ENCODE measurements at places on chromosomes 16 and 17.

DNA sequence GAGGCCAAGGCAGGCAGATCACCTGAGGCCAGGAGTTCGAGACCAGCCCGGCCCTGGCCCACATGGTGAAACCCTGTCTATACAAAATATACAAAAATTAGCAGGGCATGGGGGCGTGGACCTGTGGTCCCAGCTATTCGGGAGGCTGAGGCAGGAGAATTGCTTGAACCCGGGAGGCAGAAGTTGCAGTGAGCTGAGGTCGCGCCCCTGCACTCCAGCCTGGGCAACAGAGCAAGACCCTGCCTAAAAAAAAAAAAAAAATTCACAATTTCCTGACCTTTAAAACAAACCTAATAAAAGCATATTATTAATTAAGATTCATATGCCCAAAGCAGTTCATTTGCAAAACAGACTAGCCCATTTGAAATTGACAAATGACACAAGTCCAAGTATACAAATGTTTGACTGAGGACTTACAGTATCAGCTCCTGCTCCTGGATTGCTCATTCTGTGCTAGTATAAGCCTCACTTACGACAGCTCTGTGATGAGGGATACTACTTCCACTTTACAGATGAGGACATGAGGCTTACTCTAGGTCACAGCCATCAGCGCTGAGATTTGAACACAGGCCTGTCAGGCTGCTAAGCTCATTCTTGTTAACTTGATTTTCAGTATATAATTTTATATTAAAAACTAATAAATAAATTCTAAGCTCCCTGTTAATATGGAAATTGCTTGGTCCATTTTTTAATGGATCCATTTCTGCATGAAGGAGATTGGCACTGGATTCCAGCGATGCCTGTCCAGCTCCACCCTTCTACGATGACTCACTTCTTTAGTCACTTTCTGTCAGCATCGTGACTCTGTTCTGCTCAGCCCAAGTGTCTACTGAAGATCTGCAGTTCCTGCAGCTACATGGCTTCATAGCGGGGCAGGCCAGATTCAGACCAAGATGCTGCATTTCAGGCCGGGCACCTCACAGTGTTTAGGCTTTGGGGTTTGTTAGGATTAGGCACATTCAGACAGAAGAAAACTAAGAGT, 88.2 kb downstream of the WDR59 start:
- DNase-seq, result no peak
- H3K27ac ChIP-seq, result no peak overlapping the region
- peaks cover 2% of the 10 kb centered on the region for H3K27me3 ChIP-seq
- no peak overlapping the region for H3K4me3 ChIP-seq

DNA sequence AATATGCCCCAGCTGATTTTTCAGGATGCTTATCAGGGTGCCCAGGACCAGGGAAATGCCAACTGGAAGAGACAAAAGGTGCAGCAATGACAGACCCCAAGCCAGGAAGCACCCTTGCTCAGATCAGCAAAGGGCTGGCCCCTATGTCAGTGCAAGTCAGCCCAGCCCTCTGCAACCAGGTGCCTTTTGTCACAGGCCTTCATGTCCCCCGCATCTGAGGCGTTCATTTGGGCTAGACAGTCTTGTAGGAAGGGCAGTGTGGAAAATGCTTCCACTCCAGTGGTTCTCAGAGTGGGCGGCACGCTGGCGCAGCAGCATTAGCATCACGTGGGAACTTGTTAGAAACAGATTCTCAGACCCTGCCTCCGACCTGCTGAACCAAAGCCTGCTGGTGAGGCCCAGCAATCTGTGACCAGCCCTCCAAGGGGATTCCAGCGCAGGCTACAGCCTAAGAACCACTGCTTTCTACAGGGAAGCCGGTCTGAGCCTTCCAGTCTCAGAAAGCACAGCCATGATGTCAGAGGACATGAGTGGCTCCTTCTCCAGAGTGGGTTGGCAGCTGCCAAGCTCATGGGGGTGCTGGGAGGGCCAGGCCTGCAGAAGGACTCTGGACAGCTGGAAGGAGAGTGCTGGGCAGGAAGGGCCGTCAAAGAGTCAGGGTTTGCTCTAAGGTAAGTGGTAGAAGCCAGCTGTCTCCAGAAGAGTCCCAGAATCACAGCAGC, 13.1 kb downstream of the SLC47A2 start:
- H3K4me3 ChIP-seq, result peak overlapping the region; percentile 59
- H3K36me3 ChIP-seq, result no peaks in the 10 kb centered on the region
- DNase-seq, result no peak
- peaks cover 20% of the 10 kb centered on the region for H3K4me1 ChIP-seq

DNA sequence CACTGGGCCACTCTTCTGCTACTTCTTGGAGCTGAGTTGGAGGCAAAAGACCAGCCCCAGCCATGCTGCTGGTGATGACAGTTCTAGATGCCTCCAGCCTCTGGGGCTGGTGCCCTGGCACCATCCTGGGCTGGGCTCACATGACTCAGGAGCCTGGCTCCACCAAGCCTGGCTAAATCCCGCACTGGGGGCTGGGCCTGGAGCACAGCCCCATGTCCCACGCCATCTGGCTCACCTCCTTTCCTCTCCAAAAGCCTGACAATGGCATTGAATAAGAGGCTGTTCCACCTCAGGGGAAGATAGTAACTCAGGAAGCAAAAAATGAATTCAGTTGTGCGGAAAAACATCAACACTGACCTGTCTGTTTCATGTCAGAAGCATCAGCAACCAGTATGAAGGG, 45.1 kb upstream of the MTSS2 start:
- H3K4me3 ChIP-seq, result no peak overlapping the region
- no peak overlapping the region for H3K27ac ChIP-seq
- H3K4me1 ChIP-seq, result peaks cover 16% of the 10 kb centered on the region
- peaks cover 2% of the 10 kb centered on the region for H3K27me3 ChIP-seq
- peaks cover 9% of the 10 kb centered on the region for H3K36me3 ChIP-seq

- H3K4me1 ChIP-seq, result no peaks in the 10 kb centered on the region
- no peak overlapping the region for H3K27ac ChIP-seq
- H3K36me3 ChIP-seq, result no peaks in the 10 kb centered on the region
- H3K4me3 ChIP-seq, result no peak overlapping the region
- no peak for DNase-seq
- no peaks in the 10 kb centered on the region for H3K27me3 ChIP-seq
Observed at GRCh38 chr17:6912110-6913051, 80.9 kb upstream of the TEKT1 start.

GRCh38 chr17:37098152-37098551, 149.4 kb downstream of the AATF start:
- peaks cover 23% of the 10 kb centered on the region for H3K4me1 ChIP-seq
- DNase-seq, result no peak
- H3K27ac ChIP-seq, result no peak overlapping the region
- peaks cover 6% of the 10 kb centered on the region for H3K36me3 ChIP-seq

DNA sequence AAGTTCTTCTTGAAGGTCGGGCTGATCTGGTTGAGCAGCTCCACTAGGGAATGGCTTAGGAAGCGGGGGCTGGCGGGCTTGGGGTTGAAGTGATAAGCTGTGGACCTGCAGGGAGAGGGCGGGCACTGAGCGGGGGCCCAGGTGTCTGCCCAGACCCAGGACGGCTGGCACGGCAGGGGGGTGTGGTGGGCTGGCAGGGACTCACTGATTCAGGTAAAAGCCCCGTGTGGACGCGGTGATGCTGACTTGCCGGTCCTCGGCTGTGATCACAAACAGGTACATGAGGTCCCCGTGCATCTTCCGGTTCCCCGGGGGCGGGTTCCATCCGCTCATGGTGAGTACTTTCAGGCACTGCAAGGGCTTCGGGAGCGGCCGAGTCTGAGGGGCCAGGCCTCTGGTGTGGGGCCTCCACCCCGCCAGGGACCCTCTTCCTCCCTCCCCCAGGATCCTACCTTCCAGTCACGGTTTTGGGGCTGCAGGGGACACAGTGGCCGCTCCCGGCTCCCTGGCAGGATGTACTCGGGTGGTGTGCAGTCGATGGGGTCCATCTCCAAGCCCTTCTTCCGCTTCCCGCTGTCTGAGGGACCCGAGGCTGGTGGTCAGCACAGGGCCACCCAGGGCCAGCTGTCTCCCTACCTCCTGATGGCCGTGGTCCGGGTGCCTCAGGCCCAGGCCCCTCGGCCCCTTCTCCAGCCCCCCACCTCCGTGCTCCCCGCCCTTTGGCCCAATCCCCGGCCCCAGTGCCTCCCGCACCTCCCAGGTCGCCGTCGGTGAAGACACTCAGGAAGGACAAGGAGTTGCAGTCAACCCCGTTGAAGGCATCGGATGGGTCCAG, 10.2 kb downstream of the CLUH start:
- peaks cover 4% of the 10 kb centered on the region for H3K4me1 ChIP-seq
- no peaks in the 10 kb centered on the region for H3K36me3 ChIP-seq

DNA sequence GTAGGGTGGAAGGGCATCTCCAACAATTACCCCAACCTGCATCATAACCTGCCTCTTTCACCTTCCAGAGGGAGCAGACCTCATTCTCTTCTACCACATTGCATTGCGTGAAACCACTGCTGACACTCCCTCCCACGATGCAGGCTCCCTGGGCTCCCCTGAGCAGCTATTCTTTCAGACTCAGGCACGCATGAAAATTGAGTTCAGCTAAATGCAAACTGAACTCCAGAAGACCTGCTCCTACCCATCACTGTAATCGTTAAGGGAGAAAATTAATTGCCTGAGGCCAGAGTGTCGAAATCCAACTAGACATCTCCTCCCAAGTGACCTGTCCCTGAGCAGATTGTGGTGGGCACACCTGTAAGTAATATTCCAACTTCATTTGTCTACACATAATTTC, 186.0 kb downstream of the GRIN2A start:
- no peak overlapping the region for H3K27ac ChIP-seq
- H3K36me3 ChIP-seq, result no peaks in the 10 kb centered on the region
- peaks cover 2% of the 10 kb centered on the region for H3K27me3 ChIP-seq
- H3K4me1 ChIP-seq, result peaks cover 4% of the 10 kb centered on the region
- no peak for DNase-seq

DNA sequence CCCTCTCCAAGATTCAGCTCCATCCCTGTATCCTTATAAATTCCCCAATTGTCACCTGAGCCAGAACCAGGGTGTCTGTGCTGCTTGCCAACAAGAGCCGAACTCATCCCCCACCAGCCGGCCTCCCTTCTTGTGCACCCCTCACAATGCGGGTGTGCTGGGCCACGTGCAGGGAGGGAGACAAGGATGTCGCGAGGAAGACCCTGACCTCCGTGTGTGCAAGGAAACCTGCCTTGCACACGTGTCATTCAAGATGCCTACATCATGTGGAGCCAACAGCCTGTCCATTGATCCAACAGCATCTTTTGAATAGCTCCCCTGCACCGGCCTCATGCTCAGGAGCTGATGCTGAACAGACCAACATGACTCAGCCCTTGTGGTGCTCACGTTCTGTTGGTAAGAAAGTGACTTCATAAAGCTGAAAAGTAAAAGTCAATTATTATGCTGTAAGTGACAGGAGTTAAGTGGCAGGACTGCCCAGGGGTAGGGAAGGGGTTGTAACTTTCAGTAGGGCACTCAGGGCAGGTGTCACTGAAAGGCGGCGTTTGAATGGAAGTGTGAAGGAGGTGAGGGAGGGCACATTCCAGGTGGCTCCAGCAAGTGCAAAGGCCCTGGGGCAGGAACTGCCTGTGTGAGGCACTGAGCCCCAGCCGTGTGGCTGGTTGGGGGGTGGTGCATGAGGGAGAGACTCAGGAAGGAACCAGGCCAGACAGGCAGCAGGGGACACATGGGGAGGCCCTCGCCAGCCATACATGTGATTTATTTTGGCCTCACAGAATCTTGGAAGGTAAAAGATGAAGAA, 302.2 kb downstream of the FOXL1 start:
- peaks cover 5% of the 10 kb centered on the region for H3K36me3 ChIP-seq
- H3K4me3 ChIP-seq, result no peak overlapping the region
- H3K27ac ChIP-seq, result no peak overlapping the region
- peaks cover 9% of the 10 kb centered on the region for H3K27me3 ChIP-seq
- H3K4me1 ChIP-seq, result peaks cover 6% of the 10 kb centered on the region

DNA sequence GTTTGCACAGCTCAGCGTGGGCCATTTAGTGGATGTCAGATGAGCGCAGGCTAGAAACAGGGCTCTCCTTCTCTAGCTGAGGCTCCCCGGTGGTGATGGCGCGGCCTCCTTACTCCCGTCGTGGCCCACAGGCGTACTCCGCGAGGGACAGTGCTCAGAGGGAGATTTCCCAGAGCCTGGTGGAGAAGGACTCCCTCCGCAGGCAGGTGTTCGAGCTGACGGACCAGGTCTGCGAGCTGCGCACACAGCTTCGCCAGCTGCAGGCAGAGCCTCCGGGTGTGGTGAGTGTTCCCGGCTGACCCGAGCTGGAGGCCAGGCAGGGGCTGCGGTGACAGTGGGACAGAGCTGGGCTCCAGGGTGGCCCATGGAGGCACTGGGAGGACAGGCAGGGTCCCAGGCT, 21.4 kb downstream of the CARD14 start:
- no peak overlapping the region for H3K27ac ChIP-seq
- H3K27me3 ChIP-seq, result peaks cover 3% of the 10 kb centered on the region
- H3K4me3 ChIP-seq, result no peak overlapping the region
- H3K36me3 ChIP-seq, result no peaks in the 10 kb centered on the region

GRCh38 chr17:81431545-81432482, 36.6 kb downstream of the BAHCC1 start:
- H3K27ac ChIP-seq, result peak overlapping the region; percentile 70
- no peaks in the 10 kb centered on the region for H3K27me3 ChIP-seq
- DNase-seq, result no peak
- peaks cover 2% of the 10 kb centered on the region for H3K4me1 ChIP-seq

DNA sequence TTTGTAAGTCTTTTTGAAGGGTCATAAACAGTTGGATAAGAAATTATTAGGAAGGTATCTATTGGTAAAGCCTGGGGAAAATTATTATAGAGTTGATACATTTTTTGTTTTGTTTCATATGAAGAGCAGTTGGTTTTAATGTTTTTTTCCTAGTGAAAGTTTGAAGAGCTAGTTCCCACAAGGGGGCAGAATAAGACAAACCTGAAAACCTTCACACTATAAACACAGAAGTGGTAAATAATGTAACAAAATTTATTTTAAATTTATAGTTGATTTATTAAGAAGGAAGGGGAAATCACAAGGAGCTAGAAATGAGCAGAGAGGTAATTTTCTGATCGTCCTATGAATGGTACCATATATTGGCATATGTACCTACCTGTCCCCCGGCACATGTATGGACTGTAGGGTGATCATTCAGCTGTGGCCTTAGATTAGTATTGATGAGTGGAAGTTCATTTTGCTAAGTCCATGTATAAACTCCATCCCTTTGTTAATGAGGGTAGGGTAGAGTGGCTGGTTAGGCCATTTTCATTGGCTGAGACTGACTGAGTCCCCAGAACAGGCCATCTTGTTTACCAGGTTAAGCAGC, 116.3 kb downstream of the TANC2 start:
- no peak for DNase-seq
- H3K27me3 ChIP-seq, result no peaks in the 10 kb centered on the region
- no peak overlapping the region for H3K4me3 ChIP-seq
- no peak overlapping the region for H3K27ac ChIP-seq
- H3K36me3 ChIP-seq, result peaks cover 5% of the 10 kb centered on the region

- no peak for DNase-seq
- no peak overlapping the region for H3K27ac ChIP-seq
- peaks cover 9% of the 10 kb centered on the region for H3K27me3 ChIP-seq
- H3K4me3 ChIP-seq, result no peak overlapping the region
Observed at GRCh38 chr17:570388-570787, 144.3 kb downstream of the VPS53 start.

- no peak overlapping the region for H3K4me3 ChIP-seq
- peaks cover 11% of the 10 kb centered on the region for H3K4me1 ChIP-seq
- no peak overlapping the region for H3K27ac ChIP-seq
- no peaks in the 10 kb centered on the region for H3K36me3 ChIP-seq
- DNase-seq, result no peak
Observed at GRCh38 chr16:48158296-48158695, 2.5 kb upstream of the ABCC12 start.

- no peaks in the 10 kb centered on the region for H3K36me3 ChIP-seq
- H3K27me3 ChIP-seq, result peaks cover 20% of the 10 kb centered on the region
- no peak for DNase-seq
- no peak overlapping the region for H3K4me3 ChIP-seq
Observed at GRCh38 chr17:74921026-74921681, 1.9 kb downstream of the USH1G start.
